ENCODE measurements at places on chromosomes 11 and 22. TPM values are rescaled to one million over a fixed set of nuclear protein-coding genes. Genes with fewer than 3 reads are reported as not detected.

OR52N4 gene
- not detected for total RNA-seq

- no peak for DNase-seq
Observed at GRCh38 chr11:14082338-14082737, 119.8 kb downstream of the SPON1 start.

DNA sequence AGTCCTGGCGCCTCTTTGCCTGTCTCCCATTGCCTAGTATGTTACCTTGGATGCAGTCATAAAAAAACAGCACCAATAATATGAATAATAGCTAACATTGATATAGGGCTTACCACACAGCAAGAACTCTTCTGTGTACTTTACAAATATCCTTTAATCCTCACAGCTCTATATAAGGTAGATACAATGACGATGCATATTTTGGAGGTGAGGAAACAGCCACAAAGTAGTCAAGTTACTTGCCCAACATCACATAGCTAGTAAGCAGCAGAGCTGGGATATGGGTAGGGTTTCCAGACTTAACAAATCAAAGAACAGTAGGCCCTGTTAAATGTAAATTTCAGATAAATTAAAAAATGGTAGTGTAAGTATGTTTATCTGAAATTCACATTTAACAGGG is 128.8 kb downstream of the ST3GAL4 start:
- no peak for DNase-seq

GRCh38 chr11:100593291-100593690 is 93.8 kb upstream of the ARHGAP42 start:
- no peak for DNase-seq

SLC5A12 gene
- total RNA-seq, result not detected

DNA sequence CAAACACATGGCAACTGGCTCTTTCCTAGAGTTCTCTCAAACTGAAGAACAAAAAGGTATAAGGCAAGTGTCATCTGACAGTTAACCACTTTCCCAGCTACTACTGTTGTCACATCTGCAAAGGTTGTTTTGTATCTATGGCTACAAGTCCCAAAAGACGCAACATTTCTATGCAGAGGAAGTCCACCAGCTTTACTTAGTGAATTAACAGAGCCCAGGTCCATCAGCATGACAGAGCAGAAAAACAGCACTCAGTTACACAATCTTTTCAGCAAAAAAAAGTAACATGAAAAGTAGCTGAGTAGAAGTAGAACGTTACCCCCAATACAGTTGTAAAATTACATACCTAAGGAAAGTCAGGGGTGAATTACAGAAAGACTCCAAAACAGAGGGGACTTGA is 12.1 kb downstream of the CPSF7 start:
- DNase-seq, result no peak

GRCh38 chr11:7892840-7893254 is 38.2 kb downstream of the OR10A6 start:
- no peak for DNase-seq

KRTAP5-8 gene
- total RNA-seq, result not detected

CTSW gene
- total RNA-seq, result 1.2 TPM

GRCh38 chr11:43580735-43581369 is 99.7 kb upstream of the HSD17B12 start:
- DNase-seq, result no peak

DNA sequence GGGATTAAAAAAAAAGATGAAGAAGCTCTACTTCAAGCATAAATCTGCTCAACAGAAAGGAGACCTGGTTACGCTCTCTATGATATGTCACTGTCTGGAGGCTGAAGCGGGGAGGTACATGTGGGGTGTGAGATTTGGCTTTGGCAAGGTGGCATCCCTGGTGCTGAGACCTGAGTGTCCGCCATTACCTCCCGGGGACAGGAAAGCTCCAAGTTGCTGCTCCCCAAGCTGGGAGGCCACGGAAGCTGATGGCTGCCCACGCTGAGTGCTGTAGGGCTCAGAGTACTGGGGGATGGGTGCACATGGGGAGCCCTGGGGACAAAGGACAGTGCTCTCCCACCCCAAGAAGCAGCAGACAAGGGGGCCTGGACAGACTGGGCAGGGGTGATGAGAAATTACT is 167.9 kb downstream of the DSCAML1 start:
- no peak for DNase-seq

DNA sequence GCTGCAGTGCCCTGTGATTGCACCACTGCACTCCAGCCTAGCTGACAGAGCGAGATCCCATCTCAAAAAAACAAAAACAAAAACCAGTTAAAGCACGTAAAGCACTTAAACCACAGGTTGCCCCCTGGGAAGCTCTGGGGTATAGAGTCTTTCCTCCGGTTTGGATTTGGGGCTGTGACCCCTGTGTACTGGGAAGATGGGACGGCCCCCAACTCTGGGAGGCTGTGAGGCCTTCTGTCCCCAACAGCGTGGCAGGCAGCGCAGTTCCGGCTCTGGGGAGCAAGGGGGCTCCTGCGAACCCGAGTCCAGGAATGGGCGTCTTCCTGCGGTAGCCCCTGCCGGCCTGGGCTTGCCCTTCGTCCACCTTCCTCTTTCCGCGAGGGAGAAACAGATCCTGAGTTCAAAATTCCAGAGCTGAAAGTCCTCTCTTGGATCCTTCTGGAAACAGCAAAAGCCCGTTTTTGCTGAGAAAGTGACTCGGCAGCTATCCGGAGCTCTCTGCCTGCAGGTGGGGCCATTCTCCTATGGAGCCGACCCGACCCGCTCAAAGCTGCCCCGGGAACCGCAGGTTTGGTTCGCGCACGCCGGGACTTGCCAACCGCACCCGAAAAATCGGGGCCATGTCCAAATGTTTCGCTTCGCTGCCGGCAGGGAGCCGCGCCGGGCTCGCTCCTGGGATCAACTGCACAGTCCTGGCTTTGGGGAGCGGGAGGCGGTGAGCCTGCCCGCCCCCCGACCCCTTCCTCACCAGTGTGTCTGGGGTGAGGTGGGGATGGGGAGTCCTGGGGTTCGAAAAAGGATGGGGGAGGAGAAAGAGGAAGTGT is 36.3 kb upstream of the POLA2 start:
- DNase-seq, result no peak

POU2AF1 gene
- not detected for total RNA-seq

GRCh38 chr11:62400760-62401159 is 18.1 kb upstream of the SCGB1A1 start:
- DNase-seq, result no peak

GRCh38 chr22:49156662-49157285 is 670.9 kb downstream of the BRD1 start:
- no peak for DNase-seq

DNA sequence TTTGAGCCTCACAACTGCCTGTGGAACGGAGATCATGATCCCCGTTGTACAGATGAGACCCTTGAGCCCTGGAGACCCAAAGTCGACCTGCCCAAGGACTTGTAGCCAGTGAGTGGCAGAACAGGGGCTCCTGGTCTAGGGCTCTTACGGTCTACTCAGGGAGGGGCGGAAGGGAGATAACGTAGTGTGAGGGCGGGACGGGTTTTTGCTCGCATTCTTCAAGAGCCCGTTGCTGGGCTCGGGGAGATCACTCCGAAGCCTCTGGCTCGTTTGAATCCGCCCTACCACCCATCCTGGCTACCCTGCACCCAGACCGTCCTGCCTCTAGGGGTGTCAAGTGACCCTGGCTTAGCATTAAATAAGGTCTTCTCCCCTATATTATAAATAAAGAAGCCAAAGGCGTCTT is 639 bp downstream of the CRY2 start:
- no peak for DNase-seq

DNA sequence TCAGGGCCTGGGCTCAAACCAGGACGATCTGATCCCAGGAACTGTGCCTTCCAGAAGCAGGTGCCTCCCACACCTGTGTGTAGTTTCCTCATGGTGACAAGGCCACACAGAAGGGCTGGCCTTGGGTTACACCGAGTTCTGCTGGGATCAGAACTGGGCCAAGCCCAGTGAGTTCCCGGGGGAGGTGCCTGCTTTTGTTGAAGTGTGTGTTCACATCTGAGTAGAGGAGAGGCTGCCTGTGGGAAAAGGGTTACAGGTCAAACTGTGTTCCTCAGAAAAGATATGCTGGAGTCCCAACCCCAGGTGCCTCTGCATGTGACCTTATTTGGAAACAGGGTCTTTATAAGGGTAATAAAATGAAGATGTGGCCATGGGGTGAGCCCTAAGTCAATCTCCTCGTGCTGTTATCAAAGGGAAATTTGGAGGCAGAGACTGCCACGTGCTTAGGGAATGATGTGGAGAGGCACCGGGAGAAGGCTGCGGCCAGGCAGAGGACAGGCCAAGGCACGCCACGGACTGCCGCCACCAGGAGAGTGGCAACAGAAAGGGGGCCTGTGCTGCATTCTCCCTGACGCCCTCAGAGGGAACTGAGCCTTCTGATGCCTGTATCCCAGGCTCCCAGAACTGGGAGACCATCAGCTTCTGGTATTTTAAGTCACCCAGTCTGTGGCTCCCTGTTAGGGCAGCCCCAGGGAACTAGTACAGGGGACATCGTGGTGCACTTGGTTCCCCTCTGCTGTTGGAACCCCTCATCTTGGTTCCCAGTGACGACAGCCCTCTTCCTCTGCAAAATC is 158.8 kb downstream of the CACNA1I start:
- no peak for DNase-seq

GRCh38 chr22:28769394-28770085 is 3.0 kb upstream of the CCDC117 start:
- no peak for DNase-seq

Data from epithelial cell of proximal tubule (primary cell).